ENCODE measurements at places on chromosomes 12 and 14. TPM values are rescaled to one million over a fixed set of nuclear protein-coding genes. Genes with fewer than 3 reads are reported as not detected.

DNA sequence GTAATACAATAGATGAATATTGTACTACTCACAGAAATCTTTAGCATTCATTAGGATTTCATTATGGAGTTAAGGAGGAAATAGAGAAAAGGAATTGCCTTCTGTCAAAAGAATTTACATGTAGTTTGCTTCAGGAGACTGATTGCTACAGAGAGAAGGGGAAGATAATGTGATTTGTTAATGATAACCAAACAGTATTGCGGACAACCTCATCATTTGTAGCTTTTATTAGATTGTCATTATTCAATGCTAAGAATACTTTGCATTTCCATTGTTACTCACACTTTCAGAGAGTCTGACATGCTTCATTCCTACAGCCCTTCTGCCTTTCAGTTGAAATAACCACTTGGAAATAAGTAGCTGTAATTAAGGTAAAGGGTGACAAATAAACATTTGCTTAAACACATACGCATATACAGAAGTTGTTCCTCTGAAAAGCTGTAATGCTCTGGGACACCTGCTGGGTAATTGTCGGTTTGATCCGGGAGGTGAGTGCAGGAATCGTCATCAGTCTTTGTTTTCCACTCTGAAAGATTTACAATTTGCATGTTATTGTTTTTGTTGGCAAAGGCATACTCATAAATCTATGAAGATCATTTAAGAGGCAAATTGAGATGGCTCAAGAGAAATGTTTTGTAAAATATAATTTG, 600.2 kb downstream of the TRHDE start:
- no peaks in the 10 kb centered on the region for H3K36me3 ChIP-seq
- no peak overlapping the region for H3K27ac ChIP-seq
- no peak overlapping the region for H3K4me3 ChIP-seq
- no peaks in the 10 kb centered on the region for H3K27me3 ChIP-seq
- no peak for DNase-seq

The AKAP6 gene
- 1.8 TPM for total RNA-seq

DNA sequence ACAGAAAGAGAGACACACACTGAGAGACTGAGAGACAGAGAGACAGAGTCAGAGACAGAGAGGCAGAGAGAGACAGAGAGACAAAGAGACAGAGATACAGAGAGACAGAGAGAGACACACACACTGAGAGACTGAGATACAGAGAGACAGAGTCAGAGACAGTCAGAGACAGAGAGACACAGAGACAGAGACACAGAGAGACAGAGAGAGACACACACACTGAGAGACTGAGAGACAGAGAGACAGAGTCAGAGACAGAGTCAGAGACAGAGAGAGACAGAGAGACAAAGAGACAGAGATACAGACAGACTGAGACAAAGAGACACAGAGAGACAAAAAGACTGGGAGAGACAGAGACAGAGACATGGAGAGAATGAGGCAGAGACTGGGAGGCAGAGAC, 90.0 kb downstream of the GALNT9 start:
- H3K4me1 ChIP-seq, result peaks cover 3% of the 10 kb centered on the region
- no peak overlapping the region for H3K27ac ChIP-seq
- no peaks in the 10 kb centered on the region for H3K27me3 ChIP-seq
- H3K36me3 ChIP-seq, result no peaks in the 10 kb centered on the region
- H3K4me3 ChIP-seq, result no peak overlapping the region
- no peak for DNase-seq

DNA sequence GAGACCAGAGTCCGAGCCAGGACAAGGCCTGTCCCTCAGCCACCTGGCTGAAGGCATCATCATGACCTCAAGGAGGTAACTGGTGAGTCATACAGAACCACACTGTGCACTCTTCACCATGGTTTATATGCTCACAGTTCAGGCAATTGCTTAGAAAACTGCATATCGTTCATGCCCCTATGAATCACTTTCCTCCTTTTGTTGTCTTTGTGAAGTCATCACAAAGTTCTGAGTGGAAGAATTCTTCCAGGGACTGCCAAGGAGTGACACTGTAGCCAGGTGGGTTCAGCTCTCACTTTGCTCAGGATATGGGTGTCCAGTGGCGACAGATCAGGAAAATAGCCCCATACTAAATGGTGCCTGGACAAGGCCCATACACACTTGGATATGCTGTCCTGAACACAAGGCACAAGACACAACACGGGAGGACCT, 92.5 kb downstream of the DPF3 start:
- no peak overlapping the region for H3K4me3 ChIP-seq
- H3K27me3 ChIP-seq, result peaks cover 4% of the 10 kb centered on the region
- H3K4me1 ChIP-seq, result peaks cover 12% of the 10 kb centered on the region

The RFX4 gene
- not detected for total RNA-seq

GRCh38 chr14:57244106-57244505, 24.6 kb downstream of the EXOC5 start:
- peaks cover 1% of the 10 kb centered on the region for H3K4me1 ChIP-seq
- H3K36me3 ChIP-seq, result peaks cover 2% of the 10 kb centered on the region
- no peak for DNase-seq
- no peaks in the 10 kb centered on the region for H3K27me3 ChIP-seq
- H3K4me3 ChIP-seq, result no peak overlapping the region
- H3K27ac ChIP-seq, result no peak overlapping the region

The CNTN1 gene
- total RNA-seq, result not detected

DNA sequence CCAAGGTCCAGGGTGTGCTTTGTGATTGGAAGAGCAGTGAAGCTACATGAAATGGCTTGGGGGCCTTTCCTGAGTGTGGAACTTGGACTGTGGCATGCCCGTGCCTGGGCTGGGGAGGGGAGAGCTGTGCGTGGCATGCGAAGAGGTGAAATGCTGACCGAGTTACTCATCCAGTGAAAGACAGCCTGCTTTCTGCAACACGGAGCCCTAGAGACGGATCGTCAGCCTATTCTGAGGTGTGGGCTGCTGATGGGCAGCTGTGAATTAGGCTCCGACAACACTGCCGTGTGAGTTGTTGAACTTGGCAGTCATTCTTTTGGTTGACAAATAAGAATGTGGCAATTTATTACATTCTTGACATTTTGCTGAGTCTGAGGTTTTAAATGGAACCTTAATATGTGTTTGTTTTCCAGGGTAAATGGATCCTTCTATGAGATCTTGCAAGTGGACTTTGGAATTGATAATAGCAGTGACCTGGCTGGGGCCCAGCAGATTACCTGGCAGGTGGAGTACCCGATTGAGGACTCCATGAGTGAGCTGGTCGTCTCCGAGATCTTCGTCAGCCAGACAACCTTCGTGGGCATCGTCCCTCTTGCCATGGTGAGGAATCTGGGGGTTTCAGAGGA, 453.9 kb downstream of the AACS start:
- H3K27ac ChIP-seq, result no peak overlapping the region
- H3K4me1 ChIP-seq, result no peaks in the 10 kb centered on the region
- DNase-seq, result no peak
- no peak overlapping the region for H3K4me3 ChIP-seq
- no peaks in the 10 kb centered on the region for H3K36me3 ChIP-seq

DNA sequence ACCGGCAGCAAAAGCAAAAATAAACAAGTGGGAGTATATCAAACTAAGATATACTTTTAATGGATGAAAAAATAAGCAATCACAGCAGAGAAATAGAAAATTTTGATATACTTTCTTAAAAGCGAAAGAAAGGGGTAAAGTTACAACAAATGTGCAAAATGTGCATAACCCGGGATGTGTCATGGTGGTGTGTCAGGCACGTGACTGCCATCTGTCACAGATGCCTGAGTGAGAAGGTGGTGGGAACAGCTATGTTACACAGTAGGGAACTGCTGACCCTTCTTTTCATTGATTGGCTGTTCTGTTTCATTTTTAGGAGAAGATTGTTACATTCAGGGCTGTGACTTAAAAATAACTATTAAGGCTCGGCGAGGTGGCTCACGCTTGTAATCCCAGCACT, 168.1 kb upstream of the PELI2 start:
- peaks cover 10% of the 10 kb centered on the region for H3K27me3 ChIP-seq
- H3K4me1 ChIP-seq, result no peaks in the 10 kb centered on the region
- DNase-seq, result no peak
- no peak overlapping the region for H3K4me3 ChIP-seq
- no peaks in the 10 kb centered on the region for H3K36me3 ChIP-seq
- no peak overlapping the region for H3K27ac ChIP-seq
